ENCODE measurements at places on chromosomes 1 and 21.
A peak's percentile ranks its signal among the peaks of the same experiment; 100 is the strongest.

DNA sequence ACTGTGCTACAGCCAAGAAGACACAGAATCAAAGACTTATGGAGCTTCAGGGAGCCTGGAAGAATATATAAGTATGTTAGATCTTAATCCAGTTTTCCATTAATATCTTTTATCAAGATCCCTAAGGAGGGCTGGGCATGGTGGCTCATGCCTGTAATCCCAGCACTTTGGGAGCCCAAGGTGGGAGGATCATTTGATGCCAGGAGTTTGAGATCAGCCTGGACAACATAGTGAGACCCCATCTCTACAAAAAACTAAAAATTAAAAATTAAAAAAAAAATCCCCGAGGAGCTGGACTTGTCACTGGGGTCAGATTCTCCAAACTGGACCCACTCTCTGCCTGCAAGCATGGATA is 113.9 kb upstream of the CDC42BPA start:
- DNase-seq = no peak

DNA sequence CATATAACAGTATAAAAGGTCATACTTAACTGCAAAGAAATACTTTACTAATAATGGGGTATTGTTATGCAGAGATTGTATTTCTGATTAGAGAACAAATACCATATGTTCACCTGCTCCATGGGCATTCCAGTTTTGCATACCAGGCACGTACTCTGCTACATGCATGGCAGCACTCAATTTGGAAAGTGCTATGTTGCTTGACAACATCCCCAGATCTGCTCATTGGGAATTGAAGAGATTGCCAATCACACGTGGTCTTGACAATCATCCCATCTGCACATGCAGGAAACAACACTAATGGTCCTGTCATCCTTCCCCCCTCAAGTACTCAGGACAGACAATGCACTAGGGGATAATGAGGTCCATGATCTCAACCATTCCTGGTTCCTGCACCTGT is 63.4 kb upstream of the PDE4B start:
- no peak for DNase-seq

DNA sequence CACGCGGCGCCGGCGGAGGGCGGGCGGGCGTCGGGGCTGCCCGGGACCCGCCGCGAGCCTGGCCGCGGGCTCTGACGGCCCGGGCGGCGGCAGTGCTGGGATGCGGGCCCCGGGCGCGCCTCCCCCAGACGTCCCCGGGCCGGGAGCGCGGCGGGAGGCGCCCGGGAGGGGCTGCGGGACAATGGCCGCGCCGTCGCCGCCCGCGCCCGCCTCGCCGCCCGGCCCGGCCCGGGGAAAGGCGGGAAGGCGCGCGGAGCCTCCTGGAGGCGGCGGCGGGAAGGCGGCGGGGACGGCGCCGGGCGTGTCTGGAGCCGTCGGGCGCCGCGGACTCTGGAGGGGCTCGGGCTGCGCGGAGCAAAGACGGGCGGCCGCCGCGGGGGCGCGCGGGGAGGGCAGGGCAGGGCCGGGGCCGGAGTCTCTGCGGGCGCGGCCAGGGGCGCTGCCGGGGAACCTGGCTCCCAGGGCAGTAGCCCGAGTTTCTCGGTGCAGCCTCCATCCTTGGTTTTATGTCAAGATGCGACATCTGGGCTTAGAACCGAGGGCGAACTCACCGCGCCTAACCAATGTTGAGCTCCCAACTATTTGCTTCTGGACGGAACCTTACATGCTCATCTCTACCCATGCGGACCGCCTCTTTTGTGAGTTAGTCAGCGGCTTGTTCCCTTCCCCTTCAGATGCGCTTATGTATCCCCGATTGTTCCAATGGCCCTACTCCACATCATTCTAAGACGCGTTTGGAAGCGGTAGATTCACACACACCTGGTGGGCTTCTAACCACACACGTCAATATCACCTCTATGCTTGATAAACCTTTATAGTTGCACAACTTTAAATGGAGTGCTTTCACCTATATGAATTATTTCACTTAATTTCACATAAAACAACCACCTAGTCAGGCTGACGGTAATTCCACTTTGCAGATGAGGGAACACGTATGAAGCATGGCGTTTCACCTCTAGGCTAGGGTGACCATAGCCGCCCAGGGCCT is 651 bp downstream of the ZBTB8A start:
- DNase-seq = peak; percentile 46

- no peak for DNase-seq
Measured at GRCh38 chr1:59595774-59596173, 219.0 kb upstream of the HOOK1 start.

- DNase-seq = peak; percentile 1
Measured at GRCh38 chr1:204453141-204453772, 41.3 kb downstream of the PIK3C2B start.

DNA sequence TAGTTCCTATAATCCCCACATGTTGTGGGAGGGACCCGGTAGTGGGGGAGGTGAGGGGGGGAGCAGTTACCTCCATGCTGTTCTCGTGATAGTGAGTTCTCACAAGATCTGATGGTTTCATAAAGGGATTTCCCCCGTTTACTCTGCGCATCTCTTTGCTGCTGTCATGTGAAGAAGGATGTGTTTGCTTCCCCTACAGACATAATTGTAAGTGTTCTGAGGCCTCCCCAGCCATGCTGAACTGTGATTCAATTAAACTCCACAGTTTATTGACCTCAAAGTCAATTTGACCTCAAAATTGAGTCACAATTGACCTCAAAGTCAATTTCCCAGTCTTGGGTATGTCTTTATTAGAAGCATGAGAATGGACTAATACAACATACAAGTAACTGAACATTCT is 19.7 kb downstream of the DPH5 start:
- DNase-seq = no peak

DNA sequence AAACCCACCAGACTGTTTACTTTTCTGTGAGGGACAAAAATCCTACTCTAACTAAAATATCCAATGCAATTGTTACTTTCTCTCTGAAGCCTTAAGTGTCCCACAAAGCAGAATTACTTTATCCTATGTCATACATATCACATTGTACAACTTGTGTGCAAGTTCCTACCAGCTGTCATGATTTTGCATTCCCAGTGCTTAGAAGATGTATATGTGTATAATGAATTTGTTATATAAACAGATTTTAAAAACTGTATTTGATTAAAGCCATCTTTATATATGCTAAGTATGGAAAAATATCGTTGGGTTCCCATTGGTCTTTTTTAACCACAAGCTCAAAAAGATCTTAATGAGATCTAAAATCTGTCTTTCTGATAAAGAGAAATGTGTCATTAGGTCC is 57.0 kb downstream of the DPH5 start:
- DNase-seq = no peak

DNA sequence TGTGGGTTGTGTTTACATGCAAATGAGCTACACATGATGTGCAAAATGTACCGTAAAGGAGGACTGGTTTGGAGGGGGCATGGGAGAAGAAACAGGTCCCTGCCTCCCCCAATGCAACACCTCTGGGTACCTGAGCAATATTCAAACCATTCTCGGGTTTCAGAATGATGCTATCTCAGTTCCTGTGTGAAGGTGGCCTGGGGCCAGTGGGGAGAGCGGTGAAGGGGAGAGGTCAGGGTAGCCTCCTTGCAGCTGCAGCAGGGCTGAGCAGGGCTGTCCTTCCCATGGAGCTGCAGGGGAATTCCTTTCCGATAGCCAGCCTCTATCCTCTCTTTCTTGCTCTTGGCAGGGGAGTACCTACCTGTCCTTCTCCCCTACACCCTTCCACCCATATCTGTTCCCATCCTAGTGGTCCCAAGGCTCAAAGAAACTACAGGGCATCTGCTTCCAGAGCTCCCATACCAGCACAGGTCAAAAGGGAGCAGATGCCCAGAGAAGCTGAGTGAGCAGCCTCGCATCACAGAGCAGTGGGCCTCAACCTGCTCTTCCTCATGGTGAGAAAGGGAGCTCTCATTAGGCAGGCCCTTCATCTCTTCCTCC is 11.9 kb downstream of the MEF2D start:
- peak; percentile 21 for DNase-seq

DNA sequence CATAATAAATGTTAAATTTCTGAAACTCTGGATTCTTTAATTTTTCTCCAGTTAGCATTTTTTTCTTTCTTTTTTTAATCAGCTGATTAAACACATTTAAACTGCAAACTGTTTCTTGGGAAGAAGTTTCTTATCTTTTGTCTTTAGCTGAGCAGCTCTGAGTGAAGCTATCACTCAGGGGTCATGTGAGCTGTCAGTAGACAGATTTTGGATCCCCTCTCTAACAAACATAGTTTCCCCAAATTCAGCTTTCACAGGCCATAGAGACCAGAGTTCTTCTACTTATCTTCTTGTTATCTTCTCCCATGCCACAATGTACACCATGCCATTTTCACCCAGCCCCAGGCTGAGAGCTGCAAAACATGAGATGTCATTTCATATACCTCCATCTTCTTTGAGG is 148.9 kb downstream of the CDC42BPA start:
- no peak for DNase-seq

- DNase-seq = no peak
Measured at GRCh38 chr1:233060461-233060994, 110.1 kb downstream of the NTPCR start.

- no peak for DNase-seq
Measured at GRCh38 chr1:2032737-2033136, 13.6 kb downstream of the GABRD start.

DNA sequence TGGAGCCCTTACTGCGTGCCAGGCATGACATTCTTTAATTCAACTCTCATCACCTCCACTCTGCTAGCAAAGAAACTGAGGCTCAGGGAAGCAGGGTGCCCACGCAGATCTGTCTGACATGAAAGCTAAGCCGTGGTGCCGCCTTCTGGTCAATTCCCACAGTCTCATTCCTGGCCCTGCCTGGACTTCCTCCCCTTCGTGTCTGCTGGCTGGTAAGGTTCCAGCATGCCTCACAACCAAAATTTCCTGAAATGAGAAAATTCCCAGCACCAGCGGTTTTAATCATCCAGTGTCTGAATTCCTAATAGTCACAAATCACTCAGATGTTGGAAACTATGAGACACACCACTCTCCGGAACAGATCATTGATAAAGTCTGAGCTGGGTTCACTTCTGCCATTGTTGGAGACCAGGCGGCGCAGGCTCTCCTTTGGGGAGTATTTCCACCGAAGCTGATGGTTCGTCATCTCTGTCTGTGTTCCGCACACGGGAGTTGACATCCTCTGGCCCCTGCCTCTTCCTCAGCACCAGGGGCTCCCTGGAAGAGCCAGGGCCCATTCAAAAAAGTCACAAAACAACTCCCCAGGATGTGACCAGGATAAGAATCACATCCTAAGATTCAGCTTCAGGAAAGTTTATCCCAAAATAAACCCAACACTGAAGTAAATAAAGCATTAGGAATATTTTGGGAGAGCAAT is 167.7 kb downstream of the PLPP3 start:
- peak; percentile 52 for DNase-seq

DNA sequence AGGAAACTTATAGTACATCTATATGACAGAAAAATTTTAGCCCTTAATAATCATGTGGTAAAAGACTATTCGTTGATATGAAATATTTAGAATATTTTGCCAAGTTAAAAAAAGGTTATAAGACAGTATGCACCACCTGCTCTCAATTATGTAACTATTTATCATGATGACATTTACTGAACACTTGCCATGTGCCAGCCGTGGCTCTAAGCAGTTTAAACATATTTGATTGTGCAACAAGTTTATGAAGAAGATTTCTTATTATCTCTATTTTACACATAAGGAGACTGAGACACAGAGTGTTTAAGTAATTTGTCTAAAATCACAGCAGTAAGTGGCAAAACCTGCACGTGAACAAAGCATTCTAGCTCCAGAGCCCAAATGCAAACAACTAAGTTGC is 199.3 kb upstream of the JUN start:
- DNase-seq = no peak

- DNase-seq = no peak
Measured at GRCh38 chr21:14251336-14251735, 35.4 kb downstream of the RBM11 start.

- no peak for DNase-seq
Measured at GRCh38 chr1:85196358-85196757, 4.5 kb downstream of the SYDE2 start.

GRCh38 chr1:53046930-53047329 is 15.1 kb upstream of the PODN start:
- DNase-seq = no peak

GRCh38 chr21:29673096-29673610 is 266.6 kb downstream of the GRIK1 start:
- no peak for DNase-seq

DNA sequence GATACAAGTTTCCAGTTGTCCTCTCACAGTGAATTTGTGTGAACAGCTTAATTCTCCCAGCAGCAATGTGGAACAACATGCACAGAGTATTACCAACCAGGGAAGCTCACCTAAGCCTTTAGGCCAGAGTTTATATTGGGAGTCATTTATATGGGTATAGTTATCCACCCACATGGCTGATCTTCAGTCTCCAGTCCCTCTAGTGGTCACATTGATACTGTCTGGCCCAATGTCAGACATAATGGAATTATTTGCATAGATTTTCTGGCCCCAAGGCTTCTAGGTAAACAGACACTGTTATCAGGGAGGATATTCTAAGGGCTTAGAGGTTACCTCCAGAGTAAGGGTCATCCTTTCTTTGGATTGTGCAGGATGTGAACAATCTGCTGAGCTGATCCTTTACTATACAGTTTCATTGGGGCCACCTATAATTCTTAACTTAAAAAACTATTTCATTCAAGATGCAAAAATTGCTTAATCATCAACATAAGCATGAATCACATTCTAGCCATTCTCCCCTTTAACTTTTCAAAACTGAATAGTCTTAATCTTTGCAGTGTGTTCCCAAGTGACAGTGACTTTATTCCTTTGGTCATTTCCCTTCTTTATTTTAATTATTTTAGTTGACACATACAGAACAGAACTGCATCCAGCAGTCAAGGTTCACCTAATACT is 210.9 kb downstream of the LTN1 start:
- no peak for DNase-seq

GRCh38 chr1:243740255-243740999 is 109.6 kb downstream of the AKT3 start:
- no peak for DNase-seq

GRCh38 chr1:11417162-11417561 is 61.8 kb upstream of the DISP3 start:
- no peak for DNase-seq

DNA sequence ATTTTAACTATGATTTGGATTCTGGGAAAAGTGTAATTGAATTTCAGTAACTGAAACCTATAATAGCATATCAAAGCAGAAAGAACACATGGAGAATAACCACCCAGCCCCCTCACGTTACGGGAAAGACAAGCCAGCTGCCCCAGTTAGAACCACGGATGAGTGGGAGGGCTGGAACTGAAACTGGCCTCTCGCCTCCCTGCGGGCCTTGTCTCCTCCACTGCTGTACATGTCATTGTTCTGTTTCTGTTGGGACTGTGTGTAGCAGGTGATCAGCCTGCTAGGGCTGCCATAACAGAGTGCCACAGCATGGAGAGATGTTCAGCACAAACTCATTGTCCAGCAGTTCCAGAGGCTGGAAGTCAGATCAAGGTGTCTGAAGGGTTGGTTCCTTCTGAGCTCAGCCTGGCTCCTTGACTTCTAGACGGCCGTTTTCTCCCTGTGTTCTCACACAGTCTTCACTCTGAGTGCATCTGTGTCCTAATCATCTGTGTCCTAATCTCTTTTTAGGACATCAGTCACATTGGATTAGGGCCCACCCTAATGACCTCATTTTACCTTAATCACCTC is 52.4 kb downstream of the MAP3K21 start:
- no peak for DNase-seq
